ENCODE measurements at places on chromosomes 3 and 15. TPM values are rescaled to one million over a fixed set of nuclear protein-coding genes. Genes with fewer than 3 reads are reported as not detected.

Gene IQCF6
- not detected for total RNA-seq

DNA sequence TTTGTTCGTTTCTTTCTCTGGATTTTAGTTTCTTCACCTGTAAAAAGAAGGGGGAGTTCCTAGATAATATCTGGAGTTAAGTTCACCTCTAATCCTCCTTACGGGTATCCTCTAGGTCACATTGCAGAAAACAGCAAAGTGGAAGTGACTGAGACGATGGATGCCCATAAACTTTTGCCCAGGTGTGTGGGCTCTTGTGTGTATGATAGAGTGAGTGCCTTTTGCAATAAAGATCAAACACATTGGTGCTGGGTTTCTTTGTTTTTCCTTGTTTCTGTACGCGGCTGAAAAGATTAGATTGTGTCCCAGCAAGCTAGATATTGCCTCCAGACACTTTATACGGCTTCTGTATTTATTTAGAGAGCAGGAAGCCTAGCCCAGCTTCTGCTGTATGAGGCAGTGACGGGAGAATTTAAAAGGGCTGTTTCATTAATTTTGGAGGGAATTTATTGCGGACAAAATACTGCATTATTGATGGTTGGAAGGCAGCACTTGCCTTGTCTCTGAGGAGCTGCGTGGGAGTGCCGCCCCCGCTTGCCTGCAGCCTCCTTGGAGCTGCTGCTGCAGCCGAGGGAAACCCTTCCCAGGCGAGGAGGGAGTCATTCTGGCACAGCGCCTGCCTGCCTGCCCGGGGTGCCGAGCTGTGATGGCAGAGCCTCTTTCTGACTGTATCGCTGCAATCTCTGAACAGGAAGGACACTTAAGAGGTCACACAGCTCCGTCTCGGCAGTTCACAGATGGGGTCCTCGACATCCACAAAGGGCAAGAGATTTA lies 38.5 kb downstream of the PYDC2 start:
- no peak for DNase-seq

DNA sequence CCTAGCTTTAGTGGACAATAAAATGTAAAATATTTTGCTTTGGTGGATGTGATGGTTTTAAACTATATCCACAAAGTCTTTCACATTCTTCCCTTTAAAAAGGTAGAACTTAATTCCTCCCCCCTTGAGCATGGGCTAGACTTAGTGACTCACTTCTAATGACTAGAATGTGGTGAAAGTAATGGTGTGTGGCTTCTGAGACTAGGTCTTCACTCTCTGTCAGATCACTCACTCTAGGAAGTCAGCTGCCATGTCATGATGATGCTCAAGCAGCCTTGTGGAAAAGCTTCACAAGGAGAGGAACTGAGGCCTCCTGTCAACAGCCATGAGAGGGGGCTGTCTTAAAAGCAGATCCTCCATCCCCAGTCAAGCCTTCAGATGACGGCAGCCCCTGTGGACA lies 4.2 kb downstream of the LRRC2 start:
- DNase-seq: no peak

DNA sequence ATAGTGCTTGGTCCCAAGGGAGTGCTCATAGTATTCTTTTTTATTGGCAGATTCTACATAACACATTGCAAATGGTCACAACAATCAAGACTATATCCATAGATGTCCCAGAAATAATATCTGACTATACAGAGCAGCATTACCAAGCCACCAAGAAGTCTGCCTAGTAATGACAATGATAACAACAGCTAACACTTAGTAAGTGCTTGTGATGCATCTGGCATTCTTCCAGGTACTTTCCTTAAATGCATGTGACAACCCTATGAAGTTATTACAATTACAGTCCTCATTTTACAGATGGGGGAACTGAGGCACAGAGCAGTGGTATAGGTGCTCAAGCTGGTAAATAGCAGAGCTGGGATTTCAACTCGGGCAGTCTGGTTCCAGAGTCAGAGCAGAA lies 49.6 kb upstream of the ICE2 start:
- DNase-seq: no peak

- DNase-seq: no peak
Observed at GRCh38 chr3:172465281-172465680, 17.0 kb upstream of the GHSR start.

GRCh38 chr3:55197021-55197420 lies 269.2 kb upstream of the LRTM1 start:
- DNase-seq: no peak

- DNase-seq: no peak
Observed at GRCh38 chr3:1091286-1091685, 1.5 kb upstream of the CNTN6 start.

DNA sequence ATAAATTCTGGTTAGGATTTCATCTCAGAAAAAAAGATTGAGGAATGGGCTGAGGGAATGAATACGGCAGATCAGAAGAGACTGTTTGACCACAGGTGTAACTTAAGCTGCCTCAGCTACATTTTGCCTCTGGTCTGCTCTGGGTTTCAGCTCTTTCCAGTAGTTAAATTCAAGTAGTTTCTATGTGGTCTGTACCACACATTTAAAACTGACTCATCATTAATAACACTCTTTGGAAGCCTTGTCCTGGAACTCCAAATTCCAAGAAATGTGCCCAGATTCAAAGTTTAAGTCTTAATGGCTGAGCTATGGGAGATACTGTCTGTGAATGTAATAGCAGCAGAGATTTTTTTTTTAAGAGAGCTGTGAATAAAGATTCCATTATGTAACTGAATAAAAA lies 133.1 kb upstream of the IGSF10 start:
- DNase-seq: no peak

GRCh38 chr3:46407970-46408369 lies 911 bp downstream of the CCRL2 start:
- peak; percentile 78 for DNase-seq

GRCh38 chr15:75073197-75073596 lies 49.8 kb downstream of the PPCDC start:
- peak; percentile 23 for DNase-seq
